ENCODE measurements at places on chromosomes 3 and 15.

- no peak for DNase-seq
These were observed 110.5 kb downstream of the APBA2 start for GRCh38 chr15:28996289-28996688.

GRCh38 chr3:41997702-41998550 is 36.0 kb upstream of the ULK4 start:
- no peak for DNase-seq

GRCh38 chr3:46711305-46711704 is 6.4 kb downstream of the PRSS50 start:
- DNase-seq = no peak

- no peak for DNase-seq
These were observed 7.2 kb upstream of the PPM1L start for GRCh38 chr3:160748787-160749186.

- no peak for DNase-seq
These were observed 78.9 kb downstream of the IQSEC1 start for GRCh38 chr3:12994357-12994606.

DNA sequence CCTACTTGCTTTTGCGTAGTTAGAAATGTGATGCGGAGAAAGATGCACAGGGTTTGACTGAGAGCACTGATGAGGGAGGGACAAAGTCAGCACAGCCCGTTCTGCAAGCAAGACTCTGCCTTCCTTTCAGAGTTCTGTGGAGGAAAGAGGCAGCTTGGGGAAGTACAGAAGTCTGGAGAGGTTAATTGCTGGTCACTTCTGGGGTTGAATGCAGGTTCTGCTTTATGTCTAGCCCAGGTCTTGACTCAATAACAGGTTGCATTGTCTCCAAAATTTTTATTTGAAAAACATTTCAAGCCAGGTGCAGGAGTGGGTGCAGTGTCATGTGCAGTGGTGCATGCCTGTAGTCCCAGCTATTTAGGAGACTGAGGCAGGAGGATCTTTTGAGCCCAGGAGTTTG is 461.7 kb downstream of the NR2F2 start:
- DNase-seq = no peak

DNA sequence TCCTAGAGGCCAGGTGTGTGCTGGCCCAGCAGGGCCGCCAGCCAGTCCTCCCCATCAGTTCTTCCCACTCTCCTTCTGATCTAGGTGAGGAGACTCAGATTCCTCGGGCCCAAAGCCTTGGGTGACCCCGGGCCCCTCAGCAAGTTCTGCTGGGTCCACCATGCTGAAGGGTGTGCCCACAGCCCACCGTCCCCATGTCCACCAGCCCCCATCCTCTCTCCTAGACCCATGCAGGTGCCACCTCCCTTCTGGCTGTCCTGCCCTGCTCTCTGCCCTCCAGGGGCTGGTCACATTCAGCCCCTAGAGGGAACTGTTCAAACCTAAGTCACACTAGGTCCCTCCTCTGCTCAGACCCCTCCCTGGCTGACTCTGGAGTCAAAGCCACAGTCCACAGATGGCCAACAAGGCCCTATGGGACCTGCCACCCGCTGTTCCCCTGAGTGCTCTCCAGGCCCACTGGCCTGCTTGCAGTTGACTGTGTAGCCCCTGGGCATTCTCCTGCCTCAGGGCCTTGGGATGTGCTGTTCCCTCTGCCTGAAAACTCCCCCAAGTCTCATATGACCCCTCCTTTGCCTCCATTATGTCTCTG is 878 bp upstream of the TLR9 start:
- no peak for DNase-seq

DNA sequence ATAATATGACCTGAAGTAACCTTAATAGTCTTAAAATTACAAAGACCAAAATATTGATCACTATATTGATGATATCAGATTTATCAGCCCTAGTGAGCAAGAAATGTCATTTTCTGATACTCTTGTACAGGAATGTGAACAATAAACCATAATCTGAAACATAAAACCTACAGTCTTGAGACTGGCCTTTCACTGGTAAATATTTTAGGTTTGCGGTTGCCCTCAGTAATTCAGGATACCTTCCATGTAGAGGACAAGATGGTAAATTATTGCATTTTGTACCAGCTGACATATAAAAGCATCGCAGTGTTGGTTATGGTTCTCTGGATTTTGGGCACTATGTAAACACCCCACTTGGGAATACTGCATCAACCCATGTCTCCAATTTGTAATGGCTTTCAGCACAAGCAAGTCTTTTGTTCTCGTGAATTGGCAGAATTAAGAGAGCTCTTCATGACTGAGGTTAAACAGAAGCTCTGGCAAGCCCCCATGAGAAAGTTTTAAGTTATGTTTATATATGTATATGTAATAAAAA is 128.5 kb downstream of the LMLN start:
- DNase-seq = no peak
